ENCODE measurements at places on chromosomes 16 and 17.

DNA sequence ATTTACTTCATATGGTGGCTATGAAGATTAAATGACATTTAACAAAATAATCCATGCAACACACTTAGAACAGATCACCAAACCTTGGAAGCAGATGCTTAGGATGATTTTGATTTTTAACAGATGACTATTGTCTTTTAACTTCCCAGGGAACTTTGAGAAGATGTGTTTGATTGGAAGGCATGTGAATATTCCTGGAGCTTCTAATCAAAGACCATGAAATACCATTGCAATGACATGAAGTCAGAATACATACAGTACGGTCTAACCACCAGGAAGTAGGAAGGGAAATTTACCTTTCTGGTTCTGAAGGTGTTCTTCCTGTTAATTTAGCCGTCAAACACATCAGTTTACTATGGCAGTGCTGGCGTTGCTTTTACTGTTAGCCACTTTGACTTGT is 414.9 kb downstream of the TMEM114 start:
- no peak for DNase-seq

DNA sequence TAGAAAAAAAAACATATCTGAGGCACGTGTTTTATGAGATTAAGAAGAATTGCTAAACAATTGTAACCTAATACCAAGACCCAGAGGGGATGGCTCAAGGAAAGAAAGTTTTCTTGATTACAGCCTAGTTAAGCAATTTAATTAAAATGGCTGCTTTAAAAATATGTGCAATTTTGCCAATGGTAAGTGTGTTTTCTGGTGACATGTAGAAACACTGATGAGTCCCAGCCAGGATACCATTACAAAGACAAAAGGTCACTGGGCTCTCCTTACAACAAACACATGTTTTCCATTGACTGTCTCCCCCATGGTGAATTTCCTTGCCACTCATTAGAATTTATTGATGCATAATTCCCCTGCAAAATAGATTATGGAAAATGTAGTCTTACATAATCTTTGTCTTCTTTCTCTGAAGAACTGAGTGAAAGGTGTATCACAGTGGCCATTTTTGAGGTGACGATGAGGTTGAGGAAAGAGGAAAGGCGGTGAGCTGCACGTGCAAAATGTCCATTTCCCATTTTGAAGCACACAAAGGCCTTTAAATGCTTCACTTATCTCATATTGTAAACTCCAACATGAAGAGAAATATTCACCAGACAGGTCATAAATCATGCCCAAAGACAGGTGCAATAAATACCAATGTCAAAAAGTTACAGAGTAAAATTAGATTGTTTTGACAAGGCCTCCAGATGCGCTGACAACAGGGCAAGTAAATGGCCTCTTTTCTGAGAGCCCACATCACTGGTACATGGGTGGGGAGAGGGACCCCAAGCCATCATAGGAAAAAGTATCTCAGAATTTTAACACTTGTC is 696.9 kb downstream of the KCNJ2 start:
- peak; percentile 37 for DNase-seq

DNA sequence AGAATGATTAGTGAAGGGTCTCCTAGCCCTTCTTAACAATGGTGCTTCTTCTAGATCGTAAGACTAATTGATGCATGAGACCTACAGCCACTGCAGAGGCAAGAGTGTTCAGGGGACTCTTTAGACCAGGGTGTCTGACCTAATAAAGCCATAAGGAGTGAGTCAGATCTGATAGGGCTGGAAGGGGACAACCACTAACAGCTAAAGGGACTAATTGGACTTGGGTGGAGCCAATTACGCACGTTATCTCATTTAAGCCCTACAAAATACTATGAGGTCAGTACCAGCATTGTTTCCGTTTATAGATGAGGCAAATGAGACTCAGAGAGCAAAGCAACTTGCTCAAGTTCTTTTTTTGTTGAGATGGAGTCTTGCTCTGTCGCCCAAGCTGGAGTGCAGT is 14.5 kb upstream of the RNF222 start:
- DNase-seq: no peak

GRCh38 chr17:17809531-17810083 is 27.2 kb downstream of the SREBF1 start:
- DNase-seq: no peak

DNA sequence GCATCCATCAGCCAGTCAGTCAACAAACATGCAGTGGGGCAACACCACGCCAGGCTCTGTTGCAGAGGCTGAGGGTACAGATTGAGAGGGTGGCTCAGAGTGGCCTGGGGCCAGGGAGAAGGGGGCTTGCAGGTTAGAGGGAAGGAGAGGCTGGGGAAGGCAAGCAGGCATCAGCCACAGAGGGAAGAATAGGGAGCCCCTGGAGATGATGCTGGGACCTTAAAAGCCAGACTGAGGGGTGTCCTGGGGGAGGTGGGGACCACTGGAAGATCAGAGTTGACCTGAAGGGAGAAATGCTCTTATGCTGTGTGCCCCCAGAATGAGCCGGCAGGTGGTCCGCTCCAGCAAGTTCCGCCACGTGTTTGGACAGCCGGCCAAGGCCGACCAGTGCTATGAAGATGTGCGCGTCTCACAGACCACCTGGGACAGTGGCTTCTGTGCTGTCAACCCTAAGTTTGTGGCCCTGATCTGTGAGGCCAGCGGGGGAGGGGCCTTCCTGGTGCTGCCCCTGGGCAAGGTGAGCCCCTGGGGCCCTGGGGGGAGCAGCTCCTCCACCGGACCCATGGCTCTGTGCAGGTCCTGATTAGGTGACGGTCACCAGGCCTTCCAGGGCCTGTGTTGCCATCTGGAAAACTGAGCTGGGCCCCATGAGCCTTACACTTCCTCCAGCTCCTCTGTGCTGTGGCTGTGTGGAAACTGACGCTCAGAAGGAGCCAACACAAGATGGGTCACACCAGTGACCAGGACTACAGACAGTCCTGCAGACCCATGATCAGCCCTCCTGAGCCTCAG is 1.7 kb downstream of the CORO1A start:
- DNase-seq: no peak

DNA sequence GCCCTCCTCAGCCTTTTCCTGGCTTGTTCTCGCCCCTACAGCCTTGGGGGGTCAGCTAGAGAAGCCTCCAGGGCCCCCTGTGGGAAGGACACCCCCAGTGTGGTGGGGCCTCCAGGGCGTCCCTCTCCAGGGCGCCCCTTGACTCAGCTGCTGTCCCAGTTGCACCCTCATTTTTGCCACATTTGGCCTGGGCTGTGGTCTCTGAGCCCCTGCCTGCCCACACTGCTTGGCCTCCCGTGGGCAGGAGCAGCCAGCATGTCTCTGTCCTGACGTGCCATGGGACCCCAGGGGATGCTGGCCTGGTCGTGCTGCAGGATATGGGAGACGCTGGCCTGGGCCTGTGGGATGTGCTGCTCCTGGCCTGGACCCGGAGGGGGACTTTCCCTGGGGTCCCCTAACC is 5.0 kb downstream of the CHTF18 start:
- no peak for DNase-seq

GRCh38 chr17:18850679-18851078 is 7.3 kb upstream of the PRPSAP2 start:
- no peak for DNase-seq

GRCh38 chr16:84331998-84332780 is 36.1 kb upstream of the ATP2C2 start:
- no peak for DNase-seq

- DNase-seq: no peak
These were observed 5.5 kb downstream of the TMEM132E start for GRCh38 chr17:34584805-34585416.

GRCh38 chr16:8741636-8742035 is 55.8 kb downstream of the TMEM186 start:
- DNase-seq: no peak

DNA sequence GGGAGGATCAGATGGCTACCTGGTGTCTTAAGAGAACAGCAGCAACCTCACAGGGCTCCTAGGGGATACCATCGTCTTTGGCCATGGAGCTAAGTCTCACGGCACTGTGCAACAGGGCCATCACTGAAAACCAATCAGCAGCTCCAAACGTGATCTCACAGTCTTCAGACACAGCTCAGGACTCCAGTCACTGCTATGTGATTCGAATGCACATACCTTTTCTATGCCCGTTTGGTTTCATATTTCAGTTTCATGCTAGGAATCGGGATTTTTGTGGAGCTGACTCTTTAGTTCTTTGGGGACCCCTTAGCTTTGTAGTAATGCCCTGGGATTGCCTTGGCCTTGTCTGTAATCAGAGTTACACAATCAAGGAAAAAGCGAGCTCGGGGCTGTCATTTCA is 162.8 kb upstream of the CDH11 start:
- DNase-seq: no peak

DNA sequence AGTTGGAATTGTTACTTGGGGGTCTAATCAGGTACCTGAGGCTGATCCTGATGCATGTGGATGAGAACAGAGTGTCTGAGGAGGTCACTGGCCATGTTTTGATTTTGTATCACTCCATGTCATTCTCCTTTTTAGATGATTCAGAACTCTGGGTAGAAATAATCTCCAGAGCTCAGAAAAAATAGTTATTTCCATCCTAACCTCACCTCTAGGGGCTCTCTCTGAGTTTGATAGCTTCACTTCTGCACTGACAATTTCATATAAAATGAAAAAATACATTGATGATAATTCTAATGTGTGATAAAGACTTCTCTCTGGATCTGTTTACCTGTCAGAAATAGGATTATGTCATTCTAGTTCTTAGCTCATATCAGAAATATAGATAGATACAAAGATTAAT is 6.2 kb upstream of the KRT12 start:
- DNase-seq: no peak

DNA sequence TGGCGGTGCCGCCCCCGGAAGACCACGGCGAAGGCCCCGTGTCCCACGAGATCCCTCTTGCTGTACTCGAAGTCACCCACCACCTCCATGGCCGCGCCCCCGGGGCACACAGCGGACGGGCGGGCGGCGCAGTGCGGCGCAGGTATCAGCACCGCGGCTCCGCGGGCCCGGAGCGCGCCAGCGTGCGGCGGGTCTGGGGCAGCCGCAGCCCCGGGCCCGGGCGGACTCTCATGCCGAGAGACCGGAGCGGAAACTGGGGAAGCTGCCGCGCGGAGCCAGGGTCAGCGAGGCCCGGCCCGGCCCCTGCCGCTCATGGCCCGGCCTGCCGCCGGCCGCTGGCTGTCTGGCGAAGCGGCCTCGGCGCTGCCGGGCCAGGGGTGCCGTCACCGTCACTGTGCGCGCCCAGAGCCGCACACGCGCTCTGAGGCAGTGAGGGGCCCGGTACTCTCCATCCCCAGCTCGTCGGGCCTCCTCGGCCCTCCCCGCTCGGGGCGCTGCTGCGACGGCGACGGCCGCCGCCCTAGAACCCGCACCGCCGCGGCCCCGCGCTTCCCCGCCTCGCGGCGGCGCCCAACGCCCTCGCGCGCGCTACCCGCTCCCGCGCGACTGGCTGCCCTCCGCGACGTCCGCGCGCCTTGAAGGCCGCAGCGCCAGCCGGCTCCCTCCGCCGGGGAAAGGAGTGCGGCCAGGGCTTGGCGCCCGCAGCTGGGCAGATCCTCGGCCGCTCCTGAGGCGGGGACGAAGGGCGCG is at the start of gene ULK2:
Gene ULK2 (minus strand): TSS at position 608 of the 750 bp plus-strand sequence. CDS start 519 bp downstream, at position 89.
- DNase-seq: peak; percentile 21

DNA sequence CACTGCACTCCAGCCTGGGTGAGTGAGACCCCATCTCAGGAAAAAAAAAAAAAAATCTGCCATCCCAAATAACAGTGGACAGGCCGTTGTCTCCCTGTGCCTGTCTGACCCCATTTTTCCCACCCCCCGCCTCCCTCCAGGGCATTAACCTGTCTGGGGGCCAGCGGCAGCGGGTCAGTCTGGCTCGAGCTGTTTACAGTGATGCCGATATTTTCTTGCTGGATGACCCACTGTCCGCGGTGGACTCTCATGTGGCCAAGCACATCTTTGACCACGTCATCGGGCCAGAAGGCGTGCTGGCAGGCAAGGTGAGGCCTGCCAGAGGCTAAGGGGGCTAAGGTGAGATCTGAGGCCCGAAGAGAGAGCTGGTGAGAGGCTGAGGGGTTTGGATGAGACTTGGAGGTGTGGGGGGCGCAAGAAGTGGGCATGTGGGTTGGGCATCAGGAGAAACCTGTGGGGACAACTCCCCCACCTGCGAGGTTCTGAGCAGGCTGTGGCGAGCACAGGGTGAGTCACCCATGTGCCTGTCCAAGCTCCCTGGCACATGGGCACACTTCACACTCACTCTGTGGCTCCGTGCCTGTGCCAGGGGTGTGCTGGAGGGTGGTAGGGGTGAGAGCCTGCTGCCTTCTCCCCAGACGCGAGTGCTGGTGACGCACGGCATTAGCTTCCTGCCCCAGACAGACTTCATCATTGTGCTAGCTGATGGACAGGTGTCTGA is 34.7 kb downstream of the ANKRD40 start:
- no peak for DNase-seq

GRCh38 chr16:2516391-2517240 is 2.9 kb downstream of the ATP6V0C start:
- DNase-seq: no peak

DNA sequence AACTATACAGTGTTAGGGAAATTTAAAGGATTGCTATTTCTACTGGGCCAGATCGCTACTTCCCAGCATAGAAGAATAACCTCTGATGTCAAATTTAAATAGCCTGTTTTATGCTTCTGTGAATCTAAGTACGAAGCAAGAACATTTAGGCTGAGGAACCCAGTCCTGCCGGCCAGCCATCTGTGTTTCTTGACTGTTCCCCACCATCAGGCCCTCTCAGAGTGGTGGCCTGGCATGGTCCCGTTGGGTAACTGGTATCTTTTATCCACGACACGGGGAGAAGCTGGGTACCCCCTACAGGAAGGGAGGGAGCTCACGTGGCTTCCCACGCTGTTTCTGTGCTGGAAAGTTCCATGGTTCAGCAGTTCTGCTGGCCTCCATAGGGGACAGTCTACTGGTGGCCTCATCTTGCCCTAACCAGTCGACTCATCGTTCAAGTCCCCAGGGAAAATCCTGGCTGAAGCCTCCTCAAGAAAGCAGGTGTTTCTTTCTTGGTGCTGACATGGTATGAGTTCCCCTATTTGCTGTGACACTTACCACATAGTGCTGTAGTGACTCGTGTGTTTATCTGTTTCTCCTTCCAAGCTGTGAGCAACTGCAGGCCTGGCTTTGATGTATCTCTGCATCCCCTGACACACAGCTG is 201.7 kb upstream of the NLRP1 start:
- DNase-seq: peak; percentile 12

DNA sequence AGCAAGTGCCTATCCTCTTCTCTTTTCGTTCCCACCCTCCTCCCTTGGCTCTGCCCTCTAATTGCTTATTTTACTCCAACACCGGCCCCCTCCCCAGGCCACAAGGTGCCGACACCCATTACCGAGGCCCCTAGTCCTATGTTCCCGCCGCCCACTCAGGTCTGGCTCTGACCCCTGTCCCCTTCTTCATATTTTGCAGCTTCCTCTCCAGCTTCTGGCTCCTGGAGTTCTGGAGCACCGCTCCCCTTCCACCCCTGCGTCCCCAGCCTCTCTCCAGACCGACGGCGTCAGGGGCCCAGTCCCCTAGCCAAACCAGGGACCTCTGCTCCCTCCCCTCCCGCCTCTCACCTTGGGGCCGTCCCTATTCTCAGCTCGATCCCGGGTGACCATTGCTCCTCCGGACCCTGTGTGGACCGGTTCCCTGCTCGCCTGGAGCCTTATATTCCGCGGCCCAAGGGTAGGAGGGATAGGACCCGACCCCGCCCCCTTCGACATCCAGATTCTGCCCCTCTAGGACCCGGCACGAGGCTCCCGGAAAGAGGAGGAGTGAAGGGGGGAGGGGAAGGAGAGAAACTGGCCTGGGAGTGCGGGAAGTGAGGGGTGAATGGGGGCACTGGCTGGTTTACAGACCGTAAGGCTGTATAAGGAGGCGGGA is at the start of gene HES7:
Gene HES7 (minus strand): TSS at position 412 of the 655 bp plus-strand sequence. CDS start 22 bp downstream, at position 390.
- no peak for DNase-seq

Data from fibroblast of the conjunctiva (primary cell).